ENCODE measurements at places on chromosomes 1 and 21.

GRCh38 chr1:229621663-229622062, 4.3 kb downstream of the TAF5L start:
- H3K4me1 ChIP-seq: peaks cover 42% of the 10 kb centered on the region
- no peak overlapping the region for H3K27ac ChIP-seq
- H3K36me3 ChIP-seq: no peaks in the 10 kb centered on the region
- DNase-seq: no peak

DNA sequence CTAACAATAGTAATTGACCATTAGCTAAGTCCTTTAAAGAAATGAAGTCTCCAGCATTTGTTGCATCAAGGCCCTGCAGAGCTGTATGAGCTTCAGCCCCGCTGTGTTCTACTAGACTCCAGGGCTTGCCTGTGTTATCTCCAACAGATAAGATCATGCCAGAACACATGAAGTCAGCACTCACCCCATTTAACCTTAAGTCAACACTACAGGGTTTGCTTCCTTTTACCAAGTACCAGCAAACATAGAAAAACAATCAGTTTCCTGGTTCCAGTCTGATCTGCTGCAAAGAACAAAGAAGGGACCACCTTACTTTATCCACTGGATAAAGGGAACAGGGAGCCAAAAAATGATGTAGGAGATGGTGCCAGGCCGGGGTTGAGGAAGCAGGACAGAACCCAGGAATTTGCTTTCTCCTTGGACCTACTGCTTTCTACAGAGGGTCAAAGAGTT, 41.3 kb upstream of the ENAH start:
- H3K27me3 ChIP-seq: no peaks in the 10 kb centered on the region
- H3K27ac ChIP-seq: no peak overlapping the region
- no peaks in the 10 kb centered on the region for H3K36me3 ChIP-seq
- peaks cover 7% of the 10 kb centered on the region for H3K4me1 ChIP-seq

DNA sequence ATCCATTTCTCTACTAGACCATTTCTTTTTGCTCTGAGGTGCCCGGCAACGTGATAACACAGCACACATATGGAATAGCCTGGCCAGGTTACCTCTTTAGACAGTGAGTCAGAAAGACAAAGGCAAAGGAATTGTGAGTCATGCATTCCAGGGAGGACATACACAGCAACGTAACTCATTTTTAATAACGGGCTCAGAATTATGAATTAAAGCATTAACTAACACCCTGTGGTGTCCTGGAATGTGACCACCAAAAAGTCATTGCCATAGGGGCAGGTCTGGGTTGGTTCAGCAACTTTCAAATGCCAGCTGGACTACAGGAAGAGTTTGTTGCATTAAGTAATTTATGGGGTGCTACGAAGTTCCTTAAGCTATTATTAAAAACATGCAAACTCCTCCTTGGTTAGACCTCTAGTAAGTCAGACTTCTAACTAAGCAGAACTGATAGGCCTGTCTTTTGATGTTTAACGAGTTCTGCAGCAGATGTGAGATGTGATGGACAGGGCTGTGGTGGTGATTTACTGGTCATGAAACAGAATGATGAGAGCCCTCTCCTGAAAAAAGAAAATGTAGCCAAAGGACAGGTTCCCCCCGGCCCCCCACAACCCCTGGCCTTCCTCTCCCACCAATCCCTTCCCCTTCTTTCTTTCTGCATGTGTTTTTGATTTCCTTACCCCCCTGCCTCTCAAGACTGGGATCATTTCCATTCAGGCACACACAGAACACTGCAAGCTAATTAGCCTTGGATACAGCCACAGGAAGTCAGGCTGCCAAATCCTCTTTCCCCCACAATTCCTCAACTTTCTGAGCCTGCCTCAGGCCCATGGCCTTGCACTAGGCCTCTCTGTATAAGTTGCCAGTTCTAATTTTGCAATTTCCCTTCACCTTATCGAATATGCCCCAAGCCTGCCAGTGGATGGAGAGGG, 88.9 kb upstream of the HAO2 start:
- peaks cover 10% of the 10 kb centered on the region for H3K27me3 ChIP-seq
- DNase-seq: no peak
- H3K4me1 ChIP-seq: no peaks in the 10 kb centered on the region
- H3K4me3 ChIP-seq: no peak overlapping the region
- no peaks in the 10 kb centered on the region for H3K36me3 ChIP-seq
- H3K27ac ChIP-seq: no peak overlapping the region

DNA sequence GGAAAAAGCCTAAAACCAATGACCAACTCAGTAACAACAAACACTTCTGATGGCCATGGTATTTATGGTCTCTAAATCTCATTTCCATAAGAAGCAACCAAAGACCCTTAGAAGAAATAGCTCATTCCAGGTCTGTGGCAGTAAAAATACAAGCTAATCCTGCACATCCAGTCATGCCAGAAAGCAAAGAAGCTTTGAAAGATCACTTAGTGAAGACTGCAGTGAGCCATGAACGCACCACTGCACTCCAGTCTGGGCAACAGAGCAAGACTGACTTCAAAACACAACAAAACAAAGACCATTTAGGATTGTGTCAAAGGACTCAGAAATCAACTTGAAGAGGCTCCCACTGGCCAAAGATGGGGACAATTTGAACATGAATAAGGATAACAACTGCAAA, 18.4 kb upstream of the ELK4 start:
- H3K27ac ChIP-seq: no peak overlapping the region
- H3K4me3 ChIP-seq: no peak overlapping the region

DNA sequence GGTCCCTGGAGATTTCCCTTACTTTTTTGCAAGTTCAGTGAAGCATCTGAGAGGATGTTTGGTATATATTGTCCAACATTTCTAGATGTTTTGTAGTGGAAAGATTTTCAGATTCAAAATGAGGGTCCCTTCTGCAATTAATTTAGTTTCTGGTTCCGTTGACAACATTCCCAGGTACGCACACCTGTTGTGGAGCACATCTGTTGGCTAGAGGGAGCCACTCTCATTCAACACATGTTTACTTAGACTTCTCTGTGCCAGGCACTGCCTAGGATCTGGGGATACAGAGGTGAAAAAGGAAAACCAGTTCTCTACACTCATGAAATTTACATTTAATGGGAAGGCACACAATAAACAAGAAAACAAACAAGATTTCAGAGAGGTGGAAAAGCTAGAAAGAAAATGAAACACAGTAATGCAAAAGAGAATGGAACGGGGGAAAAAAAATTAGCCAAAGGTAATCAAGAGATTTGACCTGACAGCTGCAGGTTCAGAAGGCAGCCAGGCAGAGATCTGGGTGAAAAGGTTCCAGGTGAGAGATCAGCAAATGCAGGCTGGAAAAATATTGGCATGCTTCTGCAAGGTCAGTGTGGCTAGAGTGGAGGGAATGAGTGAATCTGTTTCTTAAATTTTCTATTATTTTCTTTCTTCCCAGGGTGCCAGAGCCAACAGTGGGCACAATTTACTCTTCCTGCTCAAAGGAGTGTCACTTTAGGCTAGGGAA, 48.4 kb upstream of the KAZN start:
- H3K27me3 ChIP-seq: peaks cover 37% of the 10 kb centered on the region
- H3K4me3 ChIP-seq: no peak overlapping the region
- H3K36me3 ChIP-seq: no peaks in the 10 kb centered on the region

DNA sequence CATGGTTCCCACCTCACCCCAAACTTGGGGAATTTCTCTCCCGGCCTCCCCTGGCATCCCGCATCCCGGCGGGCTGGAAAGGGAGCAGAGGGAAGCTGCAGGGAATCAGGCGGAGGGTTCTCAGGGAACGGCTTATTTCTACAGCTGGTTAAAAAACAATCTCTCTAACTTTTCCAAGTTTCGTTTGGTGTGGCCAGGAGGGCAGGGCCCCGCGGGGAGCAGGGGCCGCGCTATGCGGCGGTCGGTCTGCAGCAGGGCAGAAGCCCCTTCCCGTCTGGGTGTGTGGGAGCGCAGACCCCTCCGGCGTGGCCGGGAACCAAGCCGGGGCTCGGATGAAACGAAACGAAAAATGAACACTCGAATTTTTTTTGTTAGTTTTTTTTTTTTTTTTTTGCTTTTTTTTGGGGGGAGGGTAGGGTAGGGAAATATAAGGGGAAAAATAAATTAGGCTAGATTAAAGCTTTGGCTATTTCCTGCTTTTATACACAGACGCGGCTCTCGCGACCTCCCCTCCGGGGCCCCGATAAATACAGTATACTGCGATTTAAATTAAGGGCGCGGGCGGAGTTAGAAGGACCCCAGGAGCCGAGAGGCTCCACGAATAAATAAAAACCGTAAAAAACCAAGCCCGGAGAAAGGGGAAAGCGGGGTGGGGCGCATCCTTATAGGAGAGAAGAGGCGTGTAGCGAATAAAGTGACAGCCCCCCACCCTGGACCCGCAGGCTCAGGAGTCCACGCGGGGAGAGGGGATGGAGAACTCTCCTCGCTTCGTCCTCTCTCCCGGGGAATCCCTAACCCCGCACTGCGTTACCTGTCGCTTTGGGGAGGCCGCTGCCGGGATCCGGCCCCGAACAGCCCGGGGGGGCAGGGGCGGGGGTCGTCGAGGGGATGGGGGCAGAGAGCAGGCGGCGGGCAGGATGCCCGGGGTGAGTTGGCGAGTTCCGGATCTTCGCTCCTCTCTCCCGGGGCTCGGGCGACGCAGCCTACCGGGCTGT, 2.1 kb downstream of the POU3F1 start:
- DNase-seq: peak; percentile 11
- H3K4me3 ChIP-seq: peak overlapping the region; percentile 85
- peak overlapping the region; percentile 89 for H3K27ac ChIP-seq
- peaks cover 66% of the 10 kb centered on the region for H3K27me3 ChIP-seq
- peaks cover 28% of the 10 kb centered on the region for H3K4me1 ChIP-seq

GRCh38 chr1:183025782-183026774, 2.9 kb downstream of the LAMC1 start:
- DNase-seq: no peak
- peaks cover 14% of the 10 kb centered on the region for H3K36me3 ChIP-seq
- H3K4me1 ChIP-seq: peaks cover 54% of the 10 kb centered on the region
- peak overlapping the region; percentile 12 for H3K4me3 ChIP-seq
- H3K27ac ChIP-seq: no peak overlapping the region
- no peaks in the 10 kb centered on the region for H3K27me3 ChIP-seq

DNA sequence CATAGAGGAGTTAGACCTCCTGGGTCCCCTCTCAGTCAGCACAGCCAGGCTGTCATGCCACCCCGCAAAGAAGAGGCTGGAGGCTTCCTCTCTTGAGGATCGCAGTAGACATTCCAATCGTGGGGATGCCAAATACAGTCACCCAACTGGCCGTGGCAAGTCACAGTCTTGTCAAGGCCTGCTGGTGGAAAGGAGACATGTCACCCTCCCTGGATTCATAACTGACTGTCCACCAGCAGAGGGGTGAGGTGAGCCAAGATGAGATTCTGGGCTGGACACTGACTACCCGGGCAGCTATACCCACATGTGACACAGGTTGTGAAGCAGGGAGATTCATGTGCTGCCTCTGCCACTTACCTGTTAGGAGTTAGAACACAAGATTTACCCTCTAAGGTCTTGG, 123.5 kb upstream of the NGF start:
- no peaks in the 10 kb centered on the region for H3K4me1 ChIP-seq
- H3K27ac ChIP-seq: no peak overlapping the region
- H3K36me3 ChIP-seq: no peaks in the 10 kb centered on the region

- H3K4me1 ChIP-seq: no peaks in the 10 kb centered on the region
- H3K36me3 ChIP-seq: no peaks in the 10 kb centered on the region
- H3K4me3 ChIP-seq: no peak overlapping the region
- DNase-seq: no peak
- H3K27me3 ChIP-seq: no peaks in the 10 kb centered on the region
- H3K27ac ChIP-seq: no peak overlapping the region
Observed at GRCh38 chr21:28148400-28149064, 844.1 kb downstream of the LTN1 start.

DNA sequence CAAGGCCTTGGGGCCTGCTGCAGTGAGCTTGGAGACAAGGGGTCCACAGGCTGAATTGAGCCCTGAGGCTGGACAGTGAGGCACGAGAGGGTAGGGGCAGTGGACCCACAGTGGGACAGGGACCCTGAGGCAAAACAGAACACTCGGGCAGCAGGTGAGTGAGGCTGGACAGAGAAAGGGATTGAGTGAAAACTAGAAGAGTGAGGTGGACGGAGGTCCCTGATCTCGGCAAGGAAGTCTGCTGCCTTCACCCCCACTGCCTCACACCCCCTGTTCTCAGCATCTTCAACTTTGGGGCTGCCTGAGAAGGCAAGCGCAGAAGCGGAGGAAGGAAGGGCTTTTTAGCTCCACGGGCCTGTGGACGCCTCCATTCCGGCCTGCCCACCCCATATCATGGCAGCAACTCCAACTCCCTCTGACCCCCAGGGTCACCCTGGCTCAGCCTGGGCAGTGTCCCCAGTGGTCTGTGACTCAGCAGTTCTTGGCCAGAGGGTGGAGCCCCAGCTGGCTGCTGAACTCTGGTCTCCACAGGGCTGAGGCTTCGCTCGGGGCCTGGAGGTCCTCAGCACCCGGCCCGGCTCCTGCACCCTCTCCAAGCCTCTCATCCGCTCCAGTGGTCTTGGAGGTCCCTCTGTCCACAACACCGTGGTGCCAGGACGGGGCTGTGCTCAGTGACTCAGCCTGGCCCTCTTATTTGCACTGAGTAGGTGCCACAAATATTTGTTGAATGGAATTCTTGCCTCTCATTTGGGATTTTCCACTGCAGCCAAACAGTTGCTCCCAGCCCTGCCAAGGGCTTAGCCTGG, 60.0 kb upstream of the EPS8L3 start:
- H3K4me3 ChIP-seq: no peak overlapping the region
- no peak for DNase-seq
- no peaks in the 10 kb centered on the region for H3K27me3 ChIP-seq
- no peaks in the 10 kb centered on the region for H3K36me3 ChIP-seq
- H3K27ac ChIP-seq: no peak overlapping the region
